ENCODE measurements at places on chromosomes 2 and 18. TPM values are rescaled to one million over a fixed set of nuclear protein-coding genes. Genes with fewer than 3 reads are reported as not detected.

DNA sequence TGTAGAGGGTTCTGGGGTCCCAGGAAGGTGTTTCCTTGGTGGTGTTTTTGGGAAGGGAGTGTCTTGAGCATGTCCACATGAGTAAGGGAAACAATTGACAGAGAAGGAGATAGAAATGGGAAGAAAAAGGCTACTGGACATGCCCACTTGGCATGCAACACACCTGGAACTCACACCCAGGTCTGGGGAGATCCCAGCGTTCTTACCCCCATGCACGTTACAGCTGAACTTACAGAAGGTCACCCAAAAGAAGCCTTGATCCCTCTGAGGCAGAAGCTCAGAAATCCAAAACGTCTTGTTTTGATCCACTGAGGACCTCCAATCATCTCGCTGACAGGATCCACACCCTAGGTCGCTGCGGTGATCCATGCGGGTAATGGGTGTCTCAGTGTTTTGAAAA, 142.0 kb downstream of the ZNF516 start:
- no peaks in the 10 kb centered on the region for H3K27me3 ChIP-seq
- H3K4me1 ChIP-seq = peaks cover 16% of the 10 kb centered on the region
- no peak overlapping the region for H3K4me3 ChIP-seq
- no peak for DNase-seq
- no peak overlapping the region for H3K27ac ChIP-seq

Gene GREB1L
- total RNA-seq = 0.36 TPM

DNA sequence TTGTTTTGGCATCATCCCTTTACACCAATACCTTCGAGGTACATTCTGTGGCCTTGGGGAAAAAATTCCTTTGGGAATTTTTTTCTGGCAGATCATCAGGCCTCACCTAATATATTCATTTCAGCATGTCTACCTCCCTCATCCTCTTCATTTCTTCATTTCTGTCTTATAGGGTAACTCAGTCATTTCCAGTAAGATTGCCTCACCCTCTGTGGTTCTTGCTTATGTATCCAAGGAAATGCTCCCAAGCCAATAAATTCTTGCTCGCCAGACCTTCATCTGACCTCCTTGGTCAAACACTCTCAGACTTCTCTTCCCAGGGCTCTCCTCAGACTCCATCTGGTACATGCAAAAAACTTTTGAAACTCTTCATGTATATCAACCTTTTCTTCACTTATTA, 265.6 kb downstream of the TMX3 start:
- H3K4me1 ChIP-seq = peaks cover 26% of the 10 kb centered on the region
- H3K27me3 ChIP-seq = no peaks in the 10 kb centered on the region
- DNase-seq = peak; percentile 58
- H3K27ac ChIP-seq = peak overlapping the region; percentile 83
- H3K4me3 ChIP-seq = no peak overlapping the region
- no peaks in the 10 kb centered on the region for H3K36me3 ChIP-seq

Gene DRC1
- total RNA-seq = 0.36 TPM

Gene UGT1A3
- not detected for total RNA-seq

- no peak overlapping the region for H3K27ac ChIP-seq
- H3K36me3 ChIP-seq = no peaks in the 10 kb centered on the region
- H3K4me1 ChIP-seq = peaks cover 3% of the 10 kb centered on the region
- no peak for DNase-seq
- H3K27me3 ChIP-seq = peaks cover 16% of the 10 kb centered on the region
These were observed 62.5 kb downstream of the REEP1 start for GRCh38 chr2:86274918-86275275.

DNA sequence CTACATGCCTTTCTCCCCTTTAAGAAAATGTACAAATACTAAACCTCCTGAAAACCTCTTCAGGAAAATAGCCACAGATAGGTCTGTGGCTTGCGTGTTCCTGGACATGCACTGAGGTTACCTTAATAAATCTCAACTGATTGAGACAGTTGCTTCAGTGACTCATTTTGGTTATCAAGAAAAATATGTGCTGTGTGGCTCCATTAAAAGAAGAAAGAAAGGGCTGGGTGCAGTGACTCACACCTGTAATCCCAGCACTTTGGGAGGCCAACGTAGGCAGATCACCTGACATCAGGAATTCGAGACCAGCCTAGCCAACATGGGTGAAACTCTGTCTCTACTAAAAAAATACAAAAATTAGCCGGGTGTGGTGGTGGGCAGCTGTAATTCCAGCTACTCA, 27.1 kb downstream of the CREG2 start:
- H3K27ac ChIP-seq = no peak overlapping the region
- H3K4me1 ChIP-seq = peaks cover 17% of the 10 kb centered on the region
- peaks cover 19% of the 10 kb centered on the region for H3K27me3 ChIP-seq

Gene TNFAIP6
- total RNA-seq = 43.1 TPM

DNA sequence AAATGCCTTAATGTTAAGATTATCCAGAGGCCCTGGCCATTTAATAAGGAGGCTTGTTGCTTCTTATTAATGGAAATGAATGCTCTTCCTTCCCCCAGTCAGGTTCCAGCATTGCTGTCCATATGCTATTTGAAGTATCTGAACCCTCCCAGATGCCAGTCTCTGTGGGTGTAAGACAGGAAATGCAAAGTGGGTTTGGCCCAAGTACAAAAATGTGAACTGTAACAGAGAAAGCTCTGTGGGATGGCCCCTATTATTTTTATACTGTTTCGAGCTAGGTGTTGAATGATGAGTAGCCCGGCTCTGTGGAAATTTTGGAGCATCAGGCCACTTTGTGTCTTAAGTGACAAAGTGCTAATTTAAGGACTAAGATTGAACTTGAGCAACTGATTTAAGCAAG, 141.0 kb downstream of the UXS1 start:
- H3K4me1 ChIP-seq = peaks cover 19% of the 10 kb centered on the region
- H3K36me3 ChIP-seq = no peaks in the 10 kb centered on the region
- DNase-seq = peak; percentile 85
- H3K4me3 ChIP-seq = peak overlapping the region; percentile 32
- peaks cover under 1% of the 10 kb centered on the region for H3K27me3 ChIP-seq

Gene PAX3
- total RNA-seq = under 0.01 TPM

Gene PARD6G
- total RNA-seq = 2.2 TPM

DNA sequence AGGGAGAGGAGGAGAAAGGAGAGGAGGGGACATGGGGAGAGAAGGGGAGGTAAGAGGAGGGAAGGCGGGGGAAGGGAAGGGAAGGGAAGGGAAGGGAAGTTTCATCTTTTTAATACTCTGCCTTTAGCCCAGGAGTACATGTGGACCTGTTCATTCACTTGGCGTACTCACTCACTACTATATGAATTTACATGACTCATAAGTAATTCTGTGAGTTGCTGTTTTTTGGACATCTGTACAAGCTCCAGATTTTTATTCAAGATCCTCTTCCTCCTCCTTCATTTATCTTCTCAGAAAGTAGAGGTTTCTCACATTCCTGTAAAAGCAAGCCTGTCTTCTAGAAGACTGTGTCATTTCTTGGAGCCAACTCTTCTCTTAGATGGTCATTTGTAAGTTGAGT, 84.6 kb downstream of the RDH14 start:
- H3K4me1 ChIP-seq = peaks cover 26% of the 10 kb centered on the region
- no peak overlapping the region for H3K27ac ChIP-seq
- no peaks in the 10 kb centered on the region for H3K36me3 ChIP-seq
- DNase-seq = no peak
- no peak overlapping the region for H3K4me3 ChIP-seq

- no peaks in the 10 kb centered on the region for H3K36me3 ChIP-seq
- peaks cover 4% of the 10 kb centered on the region for H3K4me1 ChIP-seq
- H3K27ac ChIP-seq = no peak overlapping the region
- no peaks in the 10 kb centered on the region for H3K27me3 ChIP-seq
These were observed 10.4 kb downstream of the CHMP3 start for GRCh38 chr2:86552889-86553288.

DNA sequence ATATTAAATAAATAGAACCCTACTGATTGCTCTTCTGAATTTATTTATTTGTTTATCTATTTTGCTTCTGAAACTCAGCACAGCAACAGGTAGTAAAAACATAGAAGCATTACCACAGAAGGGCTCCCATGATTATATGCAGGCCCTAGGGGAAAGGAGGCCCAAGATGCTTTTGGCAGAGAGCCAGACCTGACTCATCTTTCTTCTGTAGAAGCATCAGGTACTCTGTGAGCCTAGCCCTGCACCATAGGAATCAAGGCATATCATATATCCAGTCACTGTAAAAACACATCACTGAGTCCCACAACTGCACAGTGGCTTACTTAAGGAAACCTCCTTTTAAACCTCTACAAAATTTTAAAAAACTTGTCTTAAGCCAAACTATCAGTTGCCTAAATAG, 1.8 kb downstream of the SCN9A start:
- H3K27me3 ChIP-seq = no peaks in the 10 kb centered on the region
- peaks cover 17% of the 10 kb centered on the region for H3K4me1 ChIP-seq
- H3K36me3 ChIP-seq = no peaks in the 10 kb centered on the region
- H3K4me3 ChIP-seq = no peak overlapping the region

DNA sequence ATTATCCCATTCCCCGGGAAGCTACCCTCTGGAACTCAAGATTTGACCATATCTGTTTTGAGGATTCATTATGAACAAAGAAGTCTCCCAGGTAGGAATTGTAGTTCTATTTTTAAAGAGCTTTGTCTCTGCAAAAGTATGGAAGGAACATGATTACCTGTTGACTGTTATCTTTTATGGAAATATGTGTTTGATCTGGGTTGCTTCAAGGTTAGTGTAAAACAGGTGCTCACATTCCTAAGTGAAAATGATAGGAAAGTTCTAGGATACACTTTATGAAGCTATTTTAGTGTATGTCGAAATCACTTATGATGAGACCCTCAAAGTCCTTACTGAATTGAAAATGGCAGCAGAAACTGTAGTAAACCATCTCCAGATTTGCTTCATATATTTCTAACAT, 149.2 kb downstream of the PTRHD1 start:
- no peak overlapping the region for H3K4me3 ChIP-seq
- no peaks in the 10 kb centered on the region for H3K27me3 ChIP-seq
- no peaks in the 10 kb centered on the region for H3K4me1 ChIP-seq
- no peak for DNase-seq
- no peak overlapping the region for H3K27ac ChIP-seq
- H3K36me3 ChIP-seq = no peaks in the 10 kb centered on the region

Gene SATB2
- total RNA-seq = 54.5 TPM

DNA sequence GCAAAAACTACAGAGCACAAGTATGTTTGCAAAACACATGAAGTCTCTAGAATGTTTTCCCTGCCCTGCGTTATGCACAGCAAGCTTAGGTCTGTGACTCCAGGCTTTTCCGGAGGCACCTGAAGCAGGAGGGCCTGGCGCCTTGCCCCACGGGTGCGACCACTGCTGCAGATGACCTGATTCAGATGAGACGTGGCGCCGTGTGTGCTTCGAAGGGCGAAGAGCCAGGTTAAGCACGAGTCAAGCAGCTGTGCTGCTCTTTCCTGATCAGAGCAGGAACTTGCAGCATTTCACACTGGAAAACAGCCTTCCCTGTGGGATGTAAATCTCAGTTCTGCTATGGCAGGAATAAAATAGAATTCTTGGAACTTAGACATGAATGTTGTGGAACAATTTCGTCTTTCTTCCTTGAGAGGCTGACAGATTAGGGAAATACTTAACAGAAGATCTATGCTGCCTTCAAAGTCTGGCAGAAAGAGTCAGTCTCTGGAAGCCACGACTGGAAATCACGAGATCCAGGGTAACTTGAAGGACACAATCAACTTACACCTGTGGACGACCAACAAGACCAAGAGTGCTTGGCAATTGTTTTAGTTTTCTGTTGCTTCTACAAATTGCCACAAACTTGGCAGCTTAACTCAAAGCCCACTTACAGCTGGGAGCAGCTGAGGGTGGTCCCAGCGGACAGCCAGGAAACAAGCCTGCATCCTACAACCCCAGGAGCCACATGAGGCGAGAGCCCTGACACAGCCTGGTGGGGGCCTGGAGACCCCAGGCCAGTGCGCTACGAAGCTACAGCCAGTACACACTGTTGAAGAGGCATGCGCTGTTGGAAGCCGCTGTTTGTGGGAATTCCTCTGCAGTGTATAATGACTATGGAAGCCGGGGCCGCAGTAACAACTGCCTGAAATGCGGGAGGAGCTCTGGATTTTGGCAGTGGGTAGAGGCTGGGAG, 42.9 kb downstream of the EIPR1 start:
- DNase-seq = no peak
- no peaks in the 10 kb centered on the region for H3K4me1 ChIP-seq
- no peak overlapping the region for H3K4me3 ChIP-seq
- H3K27ac ChIP-seq = no peak overlapping the region

Gene ABHD1
- under 0.01 TPM for total RNA-seq

DNA sequence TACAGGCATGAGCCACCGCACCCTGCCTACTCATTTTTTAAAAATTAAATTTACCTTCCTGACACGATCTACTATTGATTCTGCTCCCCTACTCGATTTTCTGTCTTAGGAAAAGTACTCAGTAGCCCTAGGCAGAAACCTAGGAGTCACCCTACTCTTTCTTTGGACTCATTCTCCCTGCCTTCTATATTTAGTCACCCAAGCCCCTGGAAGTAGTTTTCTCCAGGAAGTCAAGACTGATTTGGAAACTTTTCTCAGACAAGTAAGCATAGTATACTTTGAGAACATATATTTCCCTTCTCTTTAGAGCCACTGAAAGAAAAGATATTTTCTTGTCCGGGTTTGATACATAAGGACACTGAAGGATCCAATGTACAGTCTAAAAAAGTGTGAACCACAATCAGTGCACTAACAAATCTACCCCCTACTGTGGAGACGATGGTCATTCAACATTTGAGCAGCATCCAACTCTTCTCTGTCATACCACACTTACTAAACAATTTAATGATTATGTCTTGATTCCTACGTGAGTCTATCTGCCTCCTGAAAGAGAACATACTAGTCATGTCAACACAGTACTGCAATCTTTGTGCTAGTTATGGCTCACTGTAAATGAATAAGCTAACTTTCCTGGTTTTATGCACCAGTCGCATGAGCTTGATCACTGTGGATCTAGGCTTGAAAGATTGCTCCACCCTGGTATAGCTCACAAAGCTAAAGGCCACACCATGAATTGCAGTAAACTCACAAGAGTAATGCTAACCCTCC, 19.8 kb downstream of the YWHAQ start:
- peaks cover 5% of the 10 kb centered on the region for H3K36me3 ChIP-seq
- H3K27me3 ChIP-seq = no peaks in the 10 kb centered on the region
- peak overlapping the region; percentile 68 for H3K27ac ChIP-seq
- H3K4me1 ChIP-seq = peaks cover 58% of the 10 kb centered on the region
- DNase-seq = no peak
- no peak overlapping the region for H3K4me3 ChIP-seq

Gene HOXD11
- not detected for total RNA-seq

Gene COLEC11
- total RNA-seq = under 0.01 TPM
